ENCODE measurements at places on chromosomes 13 and 19.
A peak's percentile ranks its signal among the peaks of the same experiment; 100 is the strongest.

DNA sequence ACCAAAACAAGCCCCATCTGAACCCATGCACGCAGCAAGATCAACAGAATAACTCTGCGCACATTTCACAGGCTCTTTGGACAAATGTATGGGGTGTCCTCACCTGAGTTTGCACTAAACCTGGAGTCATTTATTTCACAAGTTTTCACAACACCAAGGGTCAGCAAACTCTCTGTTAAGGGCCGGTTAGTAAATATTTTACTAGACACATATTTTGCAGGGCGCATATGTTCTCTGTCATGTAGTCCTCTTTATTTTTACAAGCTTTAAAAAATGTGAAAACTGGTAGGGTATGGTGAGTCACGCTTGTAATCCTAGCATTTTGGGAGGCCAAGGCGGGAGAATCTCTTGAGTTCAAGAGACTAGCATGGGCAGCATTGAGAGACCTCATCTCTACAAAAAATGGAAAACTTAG, 45.5 kb upstream of the DPRX start:
- DNase-seq, result no peak

DNA sequence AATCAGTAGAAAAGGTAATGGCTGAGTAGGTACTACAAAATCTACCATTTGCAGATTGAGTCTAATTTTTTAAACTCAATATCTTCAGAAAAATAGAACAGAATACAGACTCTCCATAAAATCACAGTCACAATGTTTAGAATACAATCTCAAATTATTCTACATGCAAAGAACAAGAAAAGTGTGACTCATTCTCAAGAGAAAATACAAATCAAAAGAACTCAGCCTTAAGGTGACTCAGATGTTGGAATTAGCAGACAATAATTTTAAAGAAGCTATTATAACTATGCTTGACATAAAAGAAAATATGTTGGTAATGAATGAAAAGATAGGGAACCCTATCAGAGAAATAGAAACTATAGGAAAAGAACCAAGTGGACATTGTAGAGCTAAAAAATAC, 78.9 kb downstream of the RXFP2 start:
- DNase-seq, result no peak

GRCh38 chr13:113302986-113303385, 5.9 kb downstream of the LAMP1 start:
- DNase-seq, result no peak

- DNase-seq, result no peak
These were observed 9.8 kb downstream of the PPP1R15A start for GRCh38 chr19:48881741-48882657.

DNA sequence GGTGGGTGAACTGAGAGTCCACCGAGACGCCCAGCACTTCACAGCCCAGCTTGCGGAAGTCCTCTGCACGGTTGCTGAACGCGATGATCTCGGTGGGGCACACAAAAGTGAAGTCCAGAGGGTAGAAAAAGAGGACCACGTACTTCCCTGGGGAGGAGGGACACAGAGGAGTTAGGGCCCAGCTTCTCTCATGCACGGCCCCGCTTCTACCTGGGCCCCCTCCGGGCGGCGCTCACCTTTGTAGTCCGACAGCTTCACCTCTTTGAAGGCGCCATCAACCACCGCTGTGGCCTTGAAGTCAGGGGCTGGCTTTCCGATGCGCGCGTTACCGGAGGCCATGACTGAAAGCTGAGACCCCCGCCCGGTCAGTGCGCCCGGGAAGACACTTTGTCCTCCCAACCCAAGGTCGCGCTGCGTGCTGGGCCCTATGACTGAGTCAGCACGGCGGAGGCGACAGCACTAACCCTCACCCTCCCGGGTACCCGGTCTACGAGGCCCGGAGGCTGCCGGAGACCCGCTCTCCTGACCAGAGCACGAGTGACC, 606 bp downstream of the PRDX2 start:
- peak; percentile 50 for DNase-seq

DNA sequence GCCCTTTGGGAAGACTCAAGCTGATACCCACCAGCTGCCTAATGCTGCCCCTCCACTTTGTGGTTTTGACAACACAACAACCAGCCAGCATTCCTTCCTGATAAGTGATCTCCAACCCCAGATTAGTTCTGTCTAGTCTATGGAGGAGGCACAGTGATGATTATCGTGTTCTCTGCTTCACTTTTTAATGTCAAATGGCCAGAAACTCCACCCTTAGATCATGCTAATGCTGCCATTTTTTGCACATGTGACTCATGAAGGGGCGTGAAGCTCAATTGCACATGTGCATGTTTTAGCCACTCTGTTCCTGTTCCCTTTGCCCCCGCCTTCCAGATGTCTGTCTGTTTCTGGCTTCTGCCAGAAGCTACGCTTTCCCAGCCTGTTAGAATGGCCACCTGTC, 199.8 kb downstream of the COG6 start:
- no peak for DNase-seq

DNA sequence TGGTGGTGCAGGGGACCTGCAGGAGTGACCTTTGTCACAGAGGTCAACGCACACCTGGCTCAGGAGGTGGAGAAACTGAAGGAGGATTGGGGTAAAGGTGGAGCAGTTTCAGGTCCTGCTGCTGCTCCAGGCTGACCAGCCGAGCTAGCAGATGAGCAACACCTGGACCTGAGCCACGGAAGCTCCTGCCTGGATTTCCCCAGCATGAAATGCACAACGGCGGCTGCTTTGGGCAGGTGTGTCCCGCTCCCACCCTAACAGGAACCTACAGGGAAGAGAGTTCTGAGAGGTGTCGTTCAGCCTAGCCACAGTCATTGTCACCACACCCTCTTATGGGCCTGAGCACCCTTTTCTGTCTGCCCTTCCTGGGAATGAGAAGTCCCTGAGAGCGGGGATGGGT, 15.7 kb upstream of the CD177 start:
- DNase-seq, result no peak

- no peak for DNase-seq
These were observed 19.3 kb upstream of the KIR3DL3 start for GRCh38 chr19:54704928-54705327.

All from activated CD4-positive, alpha-beta T cell treated with anti-CD3 and anti-CD28 coated beads, Interleukin-2, amount 50 U/mL, for 48 hours (primary cell).